Kidney tubule cell (primary cell): ENCODE measurements at places on chromosomes 5 and 9.

DNA sequence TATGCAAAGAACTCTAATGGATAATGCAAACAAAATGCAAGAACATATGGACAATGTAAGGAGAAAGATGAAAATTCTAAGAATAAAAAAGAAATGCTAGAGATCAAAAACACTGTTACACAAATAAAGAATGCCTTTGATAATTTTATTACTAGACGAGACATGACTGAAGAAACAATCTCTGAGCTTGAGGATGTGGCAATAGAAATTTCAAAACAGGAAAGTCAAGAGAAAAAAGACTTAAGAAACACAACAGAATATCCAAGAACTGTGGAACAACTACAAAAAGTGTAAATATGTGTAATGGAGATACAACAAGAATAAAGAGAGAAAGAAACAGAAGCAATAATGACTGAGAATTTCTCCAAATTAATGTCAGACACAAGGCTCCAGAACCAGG is 140.5 kb upstream of the ACOT12 start:
- DNase-seq, result no peak

DNA sequence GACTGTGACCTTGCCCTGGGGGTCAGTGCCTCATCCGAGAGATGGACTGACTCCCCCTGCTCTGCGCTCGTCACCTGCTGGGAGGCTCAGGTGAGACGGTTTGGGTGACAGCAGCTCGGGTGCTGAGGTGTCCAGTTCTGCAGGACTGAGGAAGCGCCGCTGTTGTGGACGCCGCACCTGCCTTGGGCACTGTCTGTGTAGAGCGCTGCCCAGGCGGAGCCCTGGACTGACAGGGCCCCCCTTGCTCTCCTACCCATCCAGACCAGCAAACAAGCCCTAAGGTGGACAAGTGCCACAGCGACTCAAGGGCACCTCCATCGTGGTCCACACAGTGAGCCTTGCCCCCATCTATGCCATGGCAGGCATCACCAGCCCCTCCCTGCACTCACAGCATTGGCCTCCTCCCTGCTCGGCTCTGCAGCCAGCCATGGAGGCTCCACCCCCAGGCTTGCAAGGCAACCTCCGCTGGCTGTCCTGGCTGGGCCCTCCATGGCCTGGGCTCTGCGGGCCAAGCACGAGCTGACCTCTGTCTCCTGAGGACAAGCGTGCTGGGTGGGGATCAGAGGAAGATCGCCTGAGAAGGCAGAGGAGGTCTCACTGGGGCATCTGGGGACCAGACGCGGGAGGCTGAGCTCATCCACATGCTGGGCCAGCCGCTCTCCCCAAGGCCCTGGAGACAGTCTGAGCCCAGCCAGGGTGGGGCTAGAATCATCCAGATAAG is 87.1 kb upstream of the COL5A1 start:
- DNase-seq, result no peak

DNA sequence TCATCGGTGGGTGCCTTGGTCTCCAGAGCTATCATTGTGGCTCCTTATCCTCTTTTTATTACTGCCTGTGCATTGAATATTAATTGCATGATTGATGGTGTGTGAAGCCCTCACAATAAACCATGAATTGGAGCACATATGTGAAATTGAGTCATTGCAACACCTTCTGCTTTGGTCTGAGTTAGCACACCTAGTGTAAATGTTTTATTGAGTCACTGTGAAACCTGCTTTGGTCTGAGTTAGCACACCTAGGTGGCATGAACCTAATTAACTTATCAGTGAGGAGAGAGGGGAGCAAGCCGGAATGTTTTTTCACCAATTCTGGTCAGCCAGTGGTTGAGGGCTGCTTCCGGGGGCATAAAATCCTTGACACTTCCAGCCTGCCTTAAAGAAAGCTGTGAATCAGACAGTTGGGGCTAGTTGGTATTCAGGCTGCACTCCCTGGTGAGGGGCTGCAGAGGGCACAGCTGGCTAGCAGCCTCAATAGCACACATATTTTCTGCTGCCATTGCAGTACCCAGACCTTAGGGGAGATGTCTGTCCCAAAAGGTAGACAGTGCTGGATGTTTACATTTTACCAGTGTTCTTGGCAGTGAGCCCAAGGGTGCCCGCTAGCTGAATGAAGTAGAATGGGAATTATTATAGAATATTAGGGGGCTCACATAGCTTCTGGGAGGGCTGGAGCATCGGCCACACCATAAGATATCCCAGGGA is 76.5 kb upstream of the GOLM1 start:
- no peak for DNase-seq

- DNase-seq, result no peak
Observed at GRCh38 chr5:124060413-124061067, 548.6 kb downstream of the CSNK1G3 start.

DNA sequence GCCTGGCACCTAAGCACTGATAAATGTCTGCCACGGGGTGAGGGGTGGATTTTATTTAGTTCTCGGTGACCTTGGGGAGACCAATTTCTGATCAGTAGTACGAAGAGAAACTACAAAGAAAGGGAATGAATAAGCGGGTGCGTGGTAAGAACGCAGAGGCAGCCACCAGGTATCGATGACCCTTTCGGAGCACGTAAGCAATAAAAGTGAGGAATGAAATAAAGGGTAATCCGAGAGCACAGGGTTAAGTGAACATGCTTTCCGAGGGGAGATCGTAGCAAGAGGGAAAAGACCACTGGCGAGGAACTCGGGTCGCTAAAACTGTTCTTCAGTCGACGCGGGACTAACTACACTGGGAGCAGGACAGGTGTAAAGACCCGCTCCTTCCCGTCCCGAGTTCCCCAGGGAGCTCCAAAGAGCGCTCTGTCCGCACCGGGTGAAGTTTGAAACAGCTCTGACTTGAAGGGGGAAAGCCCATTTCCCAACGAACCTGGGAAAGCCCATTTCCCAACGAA is 1.1 kb downstream of the ELOVL7 start:
- peak; percentile 38 for DNase-seq

DNA sequence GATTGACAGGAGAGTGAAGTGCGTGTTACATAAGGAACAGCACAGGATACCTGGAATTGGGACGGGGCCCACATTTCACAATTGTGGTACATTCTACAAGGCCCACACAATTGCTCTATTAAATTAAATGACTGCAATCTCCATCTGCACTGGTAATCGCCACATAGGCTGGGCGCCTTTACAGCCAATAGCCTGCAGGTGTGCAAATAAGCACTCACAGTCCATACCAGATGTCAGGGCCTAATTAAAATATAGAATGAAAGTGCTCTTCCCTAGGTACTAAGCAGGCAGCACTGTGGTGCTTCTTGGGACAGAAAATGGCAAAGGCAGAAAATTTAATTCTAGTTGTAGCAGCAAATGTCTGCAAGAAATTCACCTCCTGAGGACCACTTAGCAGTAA is 82.7 kb downstream of the ATP10B start:
- no peak for DNase-seq

DNA sequence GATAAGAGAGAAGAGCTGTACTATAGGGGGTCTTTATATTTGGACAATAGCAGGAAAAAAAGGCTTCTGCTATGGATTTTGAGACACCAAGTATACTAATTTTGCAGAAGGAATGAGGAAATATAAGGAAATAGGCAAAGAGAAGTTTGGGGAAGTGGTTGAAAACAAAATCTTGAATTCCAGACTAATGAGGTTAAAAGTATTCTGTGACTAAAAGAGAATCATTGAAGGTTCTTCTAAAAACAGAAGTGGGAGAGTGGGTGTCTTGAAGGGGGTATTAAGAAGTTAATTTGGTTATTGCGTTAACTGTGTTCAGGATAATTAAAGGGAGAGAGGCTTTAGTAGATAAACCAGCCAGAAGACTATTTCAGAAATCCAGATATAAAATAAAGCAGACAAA is 148.7 kb downstream of the RFK start:
- no peak for DNase-seq

DNA sequence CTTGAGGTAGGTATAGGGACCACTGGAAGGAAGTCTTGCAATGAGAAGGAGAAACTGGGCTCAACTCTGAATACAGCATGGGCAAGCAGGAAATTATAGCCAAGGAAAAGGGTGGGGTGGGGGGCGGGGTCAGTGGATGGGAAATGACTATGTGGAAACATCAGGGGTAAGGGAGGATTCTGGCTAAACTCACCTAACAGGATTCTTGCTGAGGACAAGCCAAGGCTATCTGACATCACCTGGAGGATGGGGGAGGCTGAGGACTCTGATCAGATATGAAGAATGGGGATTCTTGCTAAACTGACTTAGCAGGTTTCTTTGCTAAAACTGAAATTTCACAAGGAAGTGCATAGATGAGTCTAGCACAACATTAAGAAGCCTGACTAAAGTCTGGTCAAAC is 40.8 kb downstream of the CTSL start:
- DNase-seq, result peak; percentile 58

DNA sequence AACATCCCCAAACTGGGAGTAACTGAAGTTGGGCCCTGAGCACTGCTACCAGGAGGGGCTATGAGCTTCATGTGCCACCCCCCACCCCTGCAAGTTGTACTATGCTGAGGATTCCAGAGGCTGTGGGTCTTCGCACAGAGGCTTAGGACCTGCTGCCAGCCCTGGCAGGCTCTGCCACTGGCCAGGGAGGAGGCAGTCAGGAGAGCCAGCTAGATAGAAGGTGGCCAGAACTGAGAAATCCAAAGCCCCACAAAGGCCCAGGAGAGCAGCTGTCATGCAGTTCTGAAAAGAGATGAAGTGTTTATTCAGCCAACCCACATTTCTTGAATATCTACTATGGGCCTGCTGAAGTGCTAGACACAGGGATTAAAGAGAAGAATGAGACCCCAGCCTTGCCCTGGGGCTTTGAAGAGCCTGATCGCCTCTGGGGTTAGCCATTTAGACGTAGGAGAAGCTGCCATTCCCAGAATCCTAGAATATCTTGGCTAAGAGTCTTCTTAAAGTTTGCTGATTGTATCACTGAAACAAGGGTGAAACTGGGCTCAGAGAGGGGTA is 1.4 kb downstream of the ALAD start:
- DNase-seq, result no peak

DNA sequence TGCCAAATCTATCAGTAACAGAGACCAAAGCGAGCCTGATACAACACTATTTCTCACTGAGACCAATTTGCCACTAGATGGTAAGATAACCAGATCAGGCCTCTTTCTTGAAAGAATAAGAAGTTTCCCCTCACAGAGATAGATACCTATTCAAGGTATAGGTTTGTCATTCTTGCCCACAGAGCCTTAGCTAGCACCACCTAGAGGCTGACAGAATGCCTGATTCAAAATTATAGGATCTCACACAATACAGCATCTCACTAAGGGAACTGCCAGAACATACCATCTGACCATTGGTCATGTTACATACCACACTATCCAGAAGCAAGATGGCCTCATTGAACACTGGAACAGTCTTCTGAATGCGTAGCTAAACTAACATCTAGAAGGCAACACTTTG is 166.6 kb upstream of the HCN1 start:
- DNase-seq, result no peak

DNA sequence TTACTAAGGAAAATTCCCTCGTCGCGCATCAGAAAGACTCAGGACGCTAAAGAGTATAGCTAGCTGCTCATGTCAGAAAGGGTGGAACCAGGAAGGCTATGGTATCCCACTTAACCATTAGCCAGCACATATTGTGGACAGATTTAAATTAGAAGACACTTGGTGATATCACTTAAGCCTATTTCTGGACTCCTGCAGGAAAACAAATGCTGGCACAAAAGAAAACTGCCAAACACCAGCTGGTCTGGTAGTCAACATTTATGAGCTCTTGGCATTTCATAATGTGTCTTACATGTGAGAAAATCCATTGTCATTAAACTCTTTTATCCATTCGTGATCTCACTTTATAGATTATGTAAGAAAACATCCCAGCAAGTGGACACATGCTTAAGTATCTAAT is 377.4 kb downstream of the PTPRD start:
- DNase-seq, result no peak

GRCh38 chr9:69937360-69937759 is 106.3 kb upstream of the MAMDC2 start:
- DNase-seq, result peak; percentile 59

DNA sequence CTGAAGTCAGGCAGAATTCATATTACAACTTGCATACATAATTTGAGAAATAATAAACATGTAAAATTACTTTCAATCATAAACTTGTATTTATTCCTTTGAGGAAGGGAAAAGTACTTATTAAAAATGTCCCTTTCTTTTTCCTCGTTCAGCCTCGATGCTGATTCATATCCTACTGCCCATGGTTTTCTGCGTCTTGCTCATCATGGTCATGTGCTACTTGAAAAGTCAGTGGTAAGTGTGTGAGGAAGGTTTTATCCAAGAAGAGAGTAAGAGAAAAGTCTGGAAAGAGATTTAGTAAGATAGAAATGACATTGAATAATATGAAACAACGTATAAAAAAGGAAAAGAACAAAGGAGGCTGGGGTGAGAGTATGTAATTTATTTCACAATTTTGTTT is 85.9 kb downstream of the OSMR start:
- DNase-seq, result peak; percentile 12

- DNase-seq, result no peak
Observed at GRCh38 chr9:126607731-126608130, 6.0 kb upstream of the LMX1B start.

GRCh38 chr9:120374817-120375216 is 205.2 kb downstream of the CDK5RAP2 start:
- no peak for DNase-seq

GRCh38 chr9:80874276-80874675 is 815.1 kb downstream of the TLE1 start:
- peak; percentile 75 for DNase-seq

GRCh38 chr5:91079037-91079436 is 304.1 kb downstream of the ARRDC3 start:
- peak; percentile 69 for DNase-seq

GRCh38 chr5:66898241-66898995 is 298.2 kb downstream of the CD180 start:
- no peak for DNase-seq

DNA sequence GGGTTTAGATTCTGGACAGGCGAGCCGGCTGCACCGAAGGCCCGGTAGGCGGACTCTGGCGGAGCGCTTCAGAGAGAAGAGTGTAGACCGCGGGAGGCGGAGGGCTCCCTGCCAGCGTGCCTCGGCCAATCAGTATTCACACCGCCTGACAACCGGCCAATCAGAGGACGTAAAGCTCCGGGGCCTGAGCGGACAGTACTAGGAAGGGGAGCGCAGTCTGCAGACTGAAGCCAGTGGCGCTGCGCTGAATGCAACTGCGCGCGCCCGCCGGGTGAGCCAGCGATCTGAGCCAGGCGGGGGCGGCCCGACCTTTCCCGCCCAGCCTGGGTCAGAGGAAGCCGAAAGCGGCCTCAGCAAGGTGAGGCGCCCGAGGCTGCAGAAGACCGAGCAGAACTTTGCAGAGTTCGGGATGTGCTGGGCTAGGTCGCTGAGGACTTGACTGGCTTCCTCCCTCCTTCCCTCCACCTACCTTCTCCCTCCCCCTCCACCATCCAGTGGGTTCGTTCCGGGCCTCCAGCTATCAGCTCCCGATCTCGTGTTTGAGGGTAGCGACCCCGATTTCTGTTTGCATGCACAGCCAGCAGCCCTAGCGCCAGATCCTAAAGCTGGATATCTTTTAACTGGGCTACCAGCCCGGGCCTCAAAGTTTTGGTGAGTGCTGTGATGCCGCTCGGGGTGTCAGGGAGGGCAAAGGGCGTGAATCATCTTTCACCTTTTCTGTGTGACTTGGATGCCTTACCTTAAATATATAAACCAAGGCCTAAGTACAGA is at the start of gene DMRT2:
Gene DMRT2, plus strand, starts transcription at position 233 of the 771 bp plus-strand sequence. CDS start 1,257 bp downstream, outside the sequence.
- DNase-seq, result peak; percentile 89
